NB4 (cell line): ENCODE measurements at places on chromosomes 3 and 15.

- no peak for DNase-seq
These were observed 389.7 kb downstream of the ROBO1 start for GRCh38 chr3:79378064-79378463.

DNA sequence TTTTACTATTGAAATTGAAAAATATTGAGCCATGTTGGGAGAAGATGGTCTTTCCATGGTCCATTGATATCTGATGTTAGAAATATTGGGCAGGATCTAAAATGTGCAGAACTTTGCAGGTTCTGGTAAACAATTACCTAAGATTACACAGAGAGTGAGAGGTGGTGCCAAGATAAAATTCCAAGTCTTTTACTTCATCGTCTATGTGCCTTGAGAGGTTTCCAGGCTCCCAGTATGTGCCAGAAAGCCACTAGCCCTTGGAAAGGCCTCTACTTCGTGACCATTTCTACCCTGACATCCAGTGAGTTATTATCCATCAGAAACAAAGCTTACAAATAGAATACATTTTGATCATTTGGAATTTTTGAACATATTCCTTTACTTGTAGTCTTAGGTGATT lies 27.6 kb downstream of the CD200 start:
- no peak for DNase-seq

DNA sequence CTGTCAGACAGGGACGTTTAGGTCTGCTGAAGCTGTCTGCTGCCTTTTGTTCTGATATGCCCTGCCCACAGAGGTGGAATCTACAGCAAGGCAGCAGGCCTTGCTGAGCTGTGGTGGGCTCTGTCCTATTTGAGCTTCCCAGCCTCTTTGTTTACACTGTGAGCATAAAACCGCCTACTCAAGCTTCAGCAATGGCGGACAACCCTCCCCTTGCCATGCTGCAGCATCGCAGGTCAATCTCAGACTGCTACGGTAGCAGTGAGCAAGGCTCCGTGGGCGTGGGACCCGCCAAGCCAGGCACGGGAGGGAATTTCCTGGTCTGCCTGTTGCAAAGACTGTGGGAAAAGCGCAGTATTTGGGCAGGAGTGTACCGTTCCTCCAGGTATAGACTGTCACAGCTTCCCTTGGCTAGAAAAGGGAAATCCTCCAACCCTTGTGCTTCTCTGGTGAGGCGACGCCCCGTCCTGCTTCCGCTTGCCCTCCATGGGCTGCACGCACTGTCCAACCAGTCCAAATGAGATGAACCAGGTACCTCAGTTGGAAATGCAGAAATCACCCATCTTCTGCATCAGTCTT lies 71.4 kb downstream of the SPSB4 start:
- no peak for DNase-seq

GRCh38 chr3:170997961-170998913 lies 28.3 kb downstream of the SLC2A2 start:
- DNase-seq: no peak

GRCh38 chr15:43266834-43267233 lies at the start of gene TGM5:
TSS of gene TGM5 (minus strand) at chr15:43266928. CDS start at chr15:43266849, 79 bp downstream.
- DNase-seq: no peak

- no peak for DNase-seq
These were observed 242.0 kb downstream of the SV2B start for GRCh38 chr15:91342097-91342496.

DNA sequence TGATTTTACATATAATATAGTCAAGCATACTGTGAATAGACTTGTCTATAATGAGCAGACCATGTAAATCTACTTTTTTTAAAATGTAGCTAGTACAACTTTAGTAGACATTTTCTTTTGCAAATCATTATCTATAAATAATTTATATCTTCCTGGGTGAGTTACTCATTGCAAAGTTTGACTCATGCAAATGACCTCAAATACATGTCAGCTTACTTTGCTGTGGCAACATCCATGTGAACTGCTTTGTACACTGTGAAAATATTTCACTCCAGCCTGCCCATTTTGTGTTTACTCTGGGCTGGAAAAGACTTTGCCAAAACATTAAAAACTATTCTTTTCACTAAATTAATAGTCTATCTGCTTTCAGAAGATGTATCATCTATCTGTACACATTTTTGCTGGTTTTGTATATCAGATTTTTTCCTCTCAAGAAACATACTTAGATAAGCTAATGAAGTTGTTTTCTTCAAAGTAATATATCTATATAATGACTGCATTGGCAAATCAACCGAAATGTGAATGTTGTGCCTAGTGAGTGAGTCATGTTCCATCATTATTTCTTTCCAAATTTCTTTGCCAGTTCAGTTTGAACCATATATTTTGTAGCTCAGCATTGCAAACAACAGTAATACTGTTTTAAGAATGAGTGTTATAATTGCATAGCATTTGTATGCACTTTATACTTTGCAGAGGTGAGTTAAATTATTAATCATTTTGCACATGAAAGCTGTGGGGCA lies 26.5 kb downstream of the IGSF10 start:
- no peak for DNase-seq

DNA sequence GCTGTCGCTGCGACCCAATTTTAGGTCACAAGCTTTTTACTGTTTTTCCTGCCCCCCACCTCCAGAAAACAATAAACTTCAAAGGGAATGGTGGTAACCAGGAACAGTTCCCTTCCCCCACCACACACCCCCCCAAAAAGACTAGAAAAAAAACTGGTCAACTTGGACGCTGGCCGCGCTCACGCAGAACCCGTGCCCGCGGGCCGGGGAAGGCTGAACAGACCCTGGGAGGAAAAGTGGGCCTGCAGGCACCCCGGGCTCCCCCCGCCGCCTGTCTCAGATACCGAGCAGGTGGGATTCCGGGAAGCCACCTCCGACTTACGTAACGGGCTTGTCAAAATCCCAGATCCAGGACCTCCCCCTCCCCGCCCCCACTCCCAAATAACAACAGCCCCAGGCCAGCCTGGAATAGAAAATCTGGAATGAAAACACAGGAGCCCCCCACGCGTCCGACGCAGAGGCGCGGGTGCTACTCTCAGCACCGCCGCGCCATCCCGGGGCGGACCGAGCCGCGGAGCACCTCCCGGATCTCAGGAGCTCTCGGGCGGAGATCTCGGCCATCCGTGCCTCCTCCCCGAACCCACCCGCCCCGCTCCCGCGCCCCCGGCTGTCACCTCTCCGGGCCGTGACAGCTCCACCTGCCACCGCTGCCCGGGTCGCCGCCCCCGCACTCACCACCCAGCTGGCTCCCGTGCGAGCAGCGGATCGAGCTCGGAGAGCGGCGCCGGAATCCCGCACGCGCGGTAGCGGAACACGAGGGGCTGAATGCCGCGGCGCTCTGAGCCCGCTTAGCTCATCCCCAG lies 557 bp downstream of the DENND4A start:
- no peak for DNase-seq

- DNase-seq: no peak
These were observed 41.3 kb upstream of the GCNT3 start for GRCh38 chr15:59570315-59570714.

GRCh38 chr3:133713347-133713746 lies 32.8 kb upstream of the TF start:
- no peak for DNase-seq

DNA sequence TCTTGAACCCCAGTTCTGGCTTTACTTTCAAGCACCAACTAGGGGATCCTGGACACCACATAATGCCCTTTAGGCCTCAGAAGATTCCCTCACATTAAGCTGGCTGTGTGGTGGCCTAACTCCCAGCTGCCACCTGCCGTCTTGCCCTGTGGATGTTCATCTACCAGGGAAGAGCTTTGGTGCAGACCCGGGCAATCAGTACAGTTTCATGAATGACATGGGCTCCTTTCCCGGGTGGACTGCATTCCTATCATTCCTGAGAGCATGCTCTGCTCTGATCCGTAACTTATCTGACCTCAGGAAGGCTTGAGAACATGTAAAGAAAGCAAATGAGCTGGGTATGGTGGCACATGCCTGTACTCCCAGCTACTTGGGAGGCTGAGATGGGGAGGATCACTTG lies 50.0 kb upstream of the GSK3B start:
- DNase-seq: no peak
